Metanephros (tissue), 2 donors: ENCODE measurements at places on chromosomes 2 and 18. TPM values are rescaled to one million over a fixed set of nuclear protein-coding genes. Genes with fewer than 3 reads are reported as not detected.

Gene TXNDC2
- not detected for total RNA-seq

Gene RGPD4
- total RNA-seq = not detected

Gene FMNL2
- total RNA-seq = 61.0 TPM

Gene PLEKHM3
- total RNA-seq = 26.7 TPM

Gene HDLBP
- 488 TPM for total RNA-seq

Gene TBR1
- 0.29 TPM for total RNA-seq

Gene TNFRSF11A
- total RNA-seq = 6.2 TPM

Gene CCDC178
- 2.9 TPM for total RNA-seq

Gene SETBP1
- total RNA-seq = 48.8 TPM

Gene OXER1
- total RNA-seq = 8.1 TPM

Gene GALNT5
- 0.70 TPM for total RNA-seq

Gene AQP12A
- not detected for total RNA-seq

Gene TANC1
- 87.3 TPM for total RNA-seq

Gene NAT8
- 12.0 TPM for total RNA-seq

Gene DSEL
- 29.2 TPM for total RNA-seq

Gene NOL4
- total RNA-seq = 2.7 TPM

Gene BOLL
- total RNA-seq = 0.23 TPM
